Tibial artery (tissue), 4 donors: ENCODE measurements at places on chromosomes 12 and 14.

DNA sequence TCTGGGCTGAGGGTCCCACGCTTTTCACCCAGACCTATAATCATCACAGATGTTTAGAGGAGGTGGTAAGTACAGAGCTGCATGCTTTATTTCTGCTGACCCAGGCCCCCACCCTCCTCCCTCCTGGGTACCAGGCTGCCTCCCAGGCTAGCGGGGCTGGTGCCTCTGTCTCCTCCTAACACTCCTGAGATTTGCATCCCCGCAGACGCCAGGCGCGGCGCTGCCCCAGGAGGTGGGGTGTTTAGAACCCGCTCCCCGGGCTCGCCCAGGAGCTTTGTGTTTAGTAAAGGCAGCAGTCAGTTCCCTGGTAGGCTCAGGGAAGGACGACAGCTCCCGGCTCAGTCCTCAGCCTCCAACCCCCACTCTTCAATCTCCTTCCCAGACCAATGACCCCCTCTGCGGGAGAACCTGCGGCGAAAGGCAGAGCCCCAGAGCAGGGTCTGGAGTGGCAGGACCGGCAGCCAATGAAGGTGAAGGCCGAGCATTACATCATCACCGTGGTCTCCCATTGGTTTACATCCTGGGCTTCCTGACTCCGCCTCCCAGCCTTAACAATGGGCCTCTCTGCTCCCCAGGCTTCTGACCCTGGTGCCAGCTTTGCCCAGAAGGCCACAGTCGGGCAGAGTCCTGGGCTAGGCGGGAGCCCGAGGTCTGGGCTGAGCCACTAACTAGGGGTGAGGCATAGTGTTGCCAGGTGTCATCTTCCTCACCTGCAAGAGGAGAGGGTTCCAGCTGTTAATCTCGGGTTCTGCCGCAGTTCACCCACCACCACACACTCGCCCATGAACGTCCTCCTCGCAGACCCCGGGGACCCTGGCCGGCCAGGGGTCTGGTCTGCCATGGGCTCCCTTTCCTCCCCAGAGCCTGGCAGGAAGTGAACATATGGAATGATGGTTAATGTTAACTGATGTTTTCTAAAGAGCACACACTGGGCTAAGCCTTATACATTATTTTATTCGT, 57.5 kb downstream of the CALM1 start:
- H3K4me1 ChIP-seq: peaks cover 7% of the 10 kb centered on the region
- H3K4me3 ChIP-seq: peak overlapping the region; percentile 21
- no peak for DNase-seq

GRCh38 chr14:81400852-81401251, 728 bp upstream of the STON2 start:
- peaks cover 4% of the 10 kb centered on the region for H3K4me1 ChIP-seq
- H3K27ac ChIP-seq: no peak overlapping the region
- no peaks in the 10 kb centered on the region for H3K27me3 ChIP-seq
- no peak overlapping the region for H3K4me3 ChIP-seq
- peak; percentile 86 for DNase-seq
- H3K36me3 ChIP-seq: no peaks in the 10 kb centered on the region

GRCh38 chr12:132359971-132360370, 30.6 kb upstream of the GALNT9 start:
- no peak overlapping the region for H3K4me3 ChIP-seq
- H3K36me3 ChIP-seq: no peaks in the 10 kb centered on the region
- DNase-seq: no peak
- H3K27me3 ChIP-seq: peaks cover 28% of the 10 kb centered on the region
- no peaks in the 10 kb centered on the region for H3K4me1 ChIP-seq

DNA sequence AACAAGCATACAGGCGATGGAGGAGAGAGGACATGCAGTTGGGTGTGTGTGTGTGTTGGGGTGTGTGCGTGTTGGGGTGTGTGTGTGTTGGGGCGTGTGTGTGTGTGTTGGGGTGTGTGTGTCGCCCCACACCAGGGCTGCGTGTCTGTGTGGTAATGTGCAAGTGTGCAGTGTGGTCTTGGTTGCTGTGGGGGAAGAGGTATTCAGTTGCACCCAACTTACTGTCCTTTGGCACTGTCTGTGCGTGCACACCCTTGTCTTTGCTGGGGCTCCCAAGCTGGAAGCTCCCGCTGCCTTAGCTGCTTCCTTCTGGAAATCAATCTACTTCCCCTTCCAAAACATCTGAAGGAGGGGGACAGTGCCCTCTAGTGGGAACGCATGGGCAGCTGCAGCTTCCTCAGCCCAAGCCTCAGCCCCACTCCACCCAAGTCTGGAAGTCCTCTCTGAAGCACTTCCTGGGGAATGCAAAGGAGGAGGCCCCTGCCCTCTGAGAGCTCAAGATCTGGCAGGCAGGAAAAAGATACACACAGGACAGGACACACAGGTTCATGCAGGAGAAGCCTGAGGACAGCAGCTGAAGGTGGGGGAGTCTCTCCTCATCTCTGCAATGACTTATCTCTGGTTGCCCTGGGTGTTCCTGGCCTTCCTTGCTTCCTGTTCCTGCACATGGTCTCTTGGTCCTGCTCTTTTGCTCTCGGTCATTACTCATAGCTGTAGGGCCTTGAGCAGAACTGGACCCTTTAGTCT, 13.1 kb downstream of the ASIC1 start:
- H3K36me3 ChIP-seq: no peaks in the 10 kb centered on the region
- peak; percentile 69 for DNase-seq
- no peaks in the 10 kb centered on the region for H3K27me3 ChIP-seq
- no peak overlapping the region for H3K4me3 ChIP-seq
- H3K27ac ChIP-seq: no peak overlapping the region
- no peaks in the 10 kb centered on the region for H3K4me1 ChIP-seq

GRCh38 chr14:66610154-66610563, 102.2 kb downstream of the GPHN start:
- no peak for DNase-seq
- no peaks in the 10 kb centered on the region for H3K36me3 ChIP-seq
- H3K4me3 ChIP-seq: no peak overlapping the region
- H3K27ac ChIP-seq: no peak overlapping the region

DNA sequence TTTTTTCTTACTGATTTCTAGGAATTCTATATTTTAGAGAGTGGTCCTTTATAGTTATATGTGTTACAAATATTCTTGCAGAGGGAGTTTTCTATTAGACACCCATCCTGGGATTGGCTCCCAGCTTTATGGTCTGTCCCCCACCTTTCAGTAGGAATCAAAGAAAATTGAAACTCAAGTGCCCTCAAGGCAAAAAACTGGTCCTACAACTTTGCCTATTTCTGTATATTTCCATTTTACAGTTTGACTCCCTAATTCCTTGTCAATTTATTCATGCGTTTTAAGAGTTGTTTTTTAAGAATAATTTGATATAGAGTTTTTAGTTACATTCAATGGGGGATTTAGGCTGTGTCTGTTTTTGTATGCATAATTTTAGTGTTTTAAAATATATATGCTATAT, 208.9 kb downstream of the SYNE2 start:
- H3K27me3 ChIP-seq: no peaks in the 10 kb centered on the region
- no peak overlapping the region for H3K27ac ChIP-seq
- no peak overlapping the region for H3K4me3 ChIP-seq
- no peak for DNase-seq
- H3K4me1 ChIP-seq: no peaks in the 10 kb centered on the region

GRCh38 chr12:94952325-94952724, 51.2 kb downstream of the NDUFA12 start:
- no peak for DNase-seq
- no peaks in the 10 kb centered on the region for H3K27me3 ChIP-seq
- no peaks in the 10 kb centered on the region for H3K36me3 ChIP-seq
- H3K4me1 ChIP-seq: no peaks in the 10 kb centered on the region
- no peak overlapping the region for H3K27ac ChIP-seq

DNA sequence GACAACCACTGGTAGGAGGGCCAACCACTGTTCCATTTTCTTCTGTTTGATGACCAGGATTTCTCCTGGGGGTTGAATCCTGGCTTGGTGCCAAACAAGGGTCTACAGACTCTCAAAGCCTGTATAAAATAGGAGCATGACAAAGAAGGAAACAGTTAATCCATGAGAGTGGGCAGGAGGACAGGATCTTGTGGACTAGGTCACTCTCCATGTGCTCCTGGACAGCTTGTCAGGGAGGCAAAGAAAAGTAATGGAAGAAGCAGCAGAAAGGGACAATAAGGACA, 243.7 kb downstream of the AKAP6 start:
- H3K4me3 ChIP-seq: no peak overlapping the region
- no peaks in the 10 kb centered on the region for H3K36me3 ChIP-seq
- no peaks in the 10 kb centered on the region for H3K27me3 ChIP-seq
- H3K4me1 ChIP-seq: peaks cover 27% of the 10 kb centered on the region
- no peak overlapping the region for H3K27ac ChIP-seq
- DNase-seq: no peak

DNA sequence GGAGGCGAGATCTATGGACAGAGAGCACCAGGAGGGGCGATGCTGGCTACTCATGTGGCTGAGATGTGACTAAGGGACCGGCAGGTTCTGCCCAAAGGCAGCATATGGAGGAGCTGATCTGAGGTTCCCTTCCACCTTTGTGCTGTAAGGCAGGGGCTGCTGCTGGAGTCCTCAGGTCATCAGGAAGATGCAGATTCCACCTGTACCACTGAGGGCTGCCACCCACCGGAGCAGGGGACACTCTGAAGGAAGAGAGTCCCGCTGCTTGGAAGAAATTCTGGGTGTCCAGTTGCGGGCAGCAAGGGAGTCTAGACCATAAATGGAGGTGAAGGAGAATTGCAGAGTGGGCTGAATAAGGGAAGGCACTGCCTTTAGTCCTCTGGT, 55.3 kb downstream of the PLEKHG3 start:
- no peak for DNase-seq
- H3K36me3 ChIP-seq: no peaks in the 10 kb centered on the region
- H3K4me1 ChIP-seq: no peaks in the 10 kb centered on the region
- no peaks in the 10 kb centered on the region for H3K27me3 ChIP-seq
- H3K27ac ChIP-seq: peak overlapping the region; percentile 67
- H3K4me3 ChIP-seq: no peak overlapping the region

DNA sequence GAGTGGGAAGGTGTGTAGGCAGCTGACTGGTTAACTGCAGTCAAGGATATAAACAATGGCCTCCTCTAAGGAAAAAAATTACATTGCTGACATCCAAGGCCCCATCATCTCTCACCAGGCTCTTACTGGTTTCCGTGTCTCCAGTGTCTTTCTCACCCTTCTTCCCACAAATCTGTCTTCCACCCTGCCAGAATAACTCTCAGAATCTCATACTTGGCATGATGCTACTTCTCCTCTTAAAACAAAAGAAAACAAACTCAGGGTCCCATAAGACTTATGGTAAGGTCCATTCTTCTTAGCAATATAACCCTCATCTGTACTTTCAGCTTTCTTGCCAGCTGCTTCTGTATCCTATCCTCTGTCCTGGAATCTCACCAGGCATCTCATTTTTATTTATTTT, 68.9 kb downstream of the SUSD6 start:
- no peaks in the 10 kb centered on the region for H3K27me3 ChIP-seq
- H3K4me3 ChIP-seq: no peak overlapping the region
- no peaks in the 10 kb centered on the region for H3K36me3 ChIP-seq
- H3K4me1 ChIP-seq: no peaks in the 10 kb centered on the region
- no peak overlapping the region for H3K27ac ChIP-seq
- no peak for DNase-seq

DNA sequence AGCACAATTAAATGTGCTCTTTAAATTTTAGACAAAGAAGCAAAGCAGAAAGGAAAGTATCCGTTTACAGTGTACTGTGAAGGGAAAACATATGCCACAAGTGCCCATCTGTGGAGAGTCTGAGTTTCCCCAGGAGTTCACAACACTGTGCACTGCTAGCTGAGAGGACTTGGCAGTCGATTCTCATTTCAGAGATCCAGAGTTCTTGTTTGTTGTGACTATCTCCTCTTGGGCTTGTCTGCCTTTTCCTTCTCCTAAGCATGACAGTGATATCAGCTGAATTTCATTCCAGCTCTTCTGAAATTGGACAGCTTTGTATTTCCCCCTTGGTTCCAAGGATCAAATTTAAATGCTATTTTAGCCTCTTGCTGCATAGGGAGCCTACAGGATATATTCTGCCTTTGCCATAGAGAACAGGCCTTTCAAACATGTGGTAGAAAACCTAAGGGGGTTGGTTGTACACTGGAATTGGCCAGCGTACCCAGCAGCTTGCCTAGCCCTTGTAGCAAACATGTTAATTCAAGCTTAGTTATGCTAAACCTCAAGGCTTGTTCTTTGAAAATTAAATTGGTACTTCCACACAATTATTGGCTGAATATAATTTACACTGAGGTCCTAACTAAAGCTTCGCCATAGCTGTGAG, 259.2 kb upstream of the NOVA1 start:
- H3K27me3 ChIP-seq: no peaks in the 10 kb centered on the region
- H3K4me3 ChIP-seq: no peak overlapping the region
- H3K27ac ChIP-seq: no peak overlapping the region
- no peaks in the 10 kb centered on the region for H3K36me3 ChIP-seq
- no peak for DNase-seq

- peak overlapping the region; percentile 77 for H3K4me3 ChIP-seq
- DNase-seq: peak; percentile 72
- no peaks in the 10 kb centered on the region for H3K36me3 ChIP-seq
- H3K27ac ChIP-seq: peak overlapping the region; percentile 86
- H3K4me1 ChIP-seq: peaks cover 29% of the 10 kb centered on the region
- H3K27me3 ChIP-seq: peaks cover 24% of the 10 kb centered on the region
These were observed 457 bp downstream of the SOCS2 start for GRCh38 chr12:93572712-93573551.

DNA sequence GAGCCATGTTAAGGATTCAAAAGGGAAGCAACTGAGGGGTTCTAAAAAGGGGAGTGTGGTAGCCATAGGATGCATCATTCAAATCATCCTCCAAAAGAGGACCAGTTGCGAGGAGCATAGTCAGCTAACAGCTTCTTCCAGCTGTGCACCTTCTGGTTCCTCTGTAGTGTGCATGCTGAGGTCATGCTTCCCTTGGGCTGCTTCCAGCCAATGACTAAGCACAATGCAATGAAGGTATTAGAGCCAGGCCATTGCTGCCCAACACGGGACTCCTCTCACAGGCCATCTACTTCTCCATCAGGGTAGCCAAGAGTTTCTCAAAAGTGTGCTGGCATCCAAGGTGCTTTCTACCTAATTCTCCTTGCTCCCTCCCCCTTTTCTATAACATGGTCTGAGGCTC, 69.2 kb upstream of the ARID2 start:
- H3K27ac ChIP-seq: no peak overlapping the region
- H3K4me1 ChIP-seq: no peaks in the 10 kb centered on the region
- no peak for DNase-seq
- H3K36me3 ChIP-seq: no peaks in the 10 kb centered on the region
- no peaks in the 10 kb centered on the region for H3K27me3 ChIP-seq

GRCh38 chr12:24823808-24824515, 124.9 kb downstream of the BCAT1 start:
- no peak overlapping the region for H3K4me3 ChIP-seq
- H3K27me3 ChIP-seq: no peaks in the 10 kb centered on the region
- H3K4me1 ChIP-seq: peaks cover 6% of the 10 kb centered on the region
- no peak for DNase-seq
- no peak overlapping the region for H3K27ac ChIP-seq
- H3K36me3 ChIP-seq: no peaks in the 10 kb centered on the region

DNA sequence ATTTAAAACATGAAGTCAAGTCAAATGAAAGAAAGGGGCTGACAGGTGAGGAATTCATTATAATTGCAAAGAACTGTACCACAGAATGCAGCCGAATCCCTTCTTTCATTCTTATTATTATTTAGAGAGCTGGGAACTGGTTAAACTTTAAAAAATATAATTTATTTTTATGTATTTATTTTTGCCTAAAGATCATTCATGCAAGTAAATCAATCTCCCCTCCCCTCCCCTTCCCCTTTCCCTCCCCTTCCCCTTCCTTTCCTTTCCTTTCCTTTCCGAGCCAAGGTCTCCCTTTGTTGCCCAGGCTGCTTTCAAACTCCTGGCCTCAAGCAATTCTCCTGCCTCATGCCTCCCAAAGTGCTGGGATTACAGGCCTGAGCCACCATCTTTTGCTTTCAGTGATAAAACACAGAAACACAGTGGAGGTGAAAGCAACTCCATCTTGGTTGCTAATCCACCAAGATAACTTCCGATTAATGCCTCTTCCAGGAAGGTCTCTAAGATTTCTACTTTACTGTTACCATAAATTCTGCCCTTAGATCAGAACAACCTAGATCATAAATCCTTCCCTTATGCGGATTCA, 6.0 kb upstream of the UBC start:
- H3K4me1 ChIP-seq: peaks cover 33% of the 10 kb centered on the region
- H3K4me3 ChIP-seq: no peak overlapping the region
